ENCODE measurements at places on chromosomes 5 and 9.

- no peak for DNase-seq
Measured at GRCh38 chr9:126435105-126435504, 108.5 kb downstream of the MVB12B start.

GRCh38 chr5:65704621-65705239, 17.2 kb downstream of the SGTB start:
- DNase-seq, result no peak

GRCh38 chr5:133728475-133728874, 116.1 kb upstream of the FSTL4 start:
- DNase-seq, result no peak

- no peak for DNase-seq
Measured at GRCh38 chr9:104074876-104075275, 19.2 kb upstream of the SMC2 start.

GRCh38 chr5:104266161-104266560, 703.6 kb upstream of the NUDT12 start:
- DNase-seq, result no peak

DNA sequence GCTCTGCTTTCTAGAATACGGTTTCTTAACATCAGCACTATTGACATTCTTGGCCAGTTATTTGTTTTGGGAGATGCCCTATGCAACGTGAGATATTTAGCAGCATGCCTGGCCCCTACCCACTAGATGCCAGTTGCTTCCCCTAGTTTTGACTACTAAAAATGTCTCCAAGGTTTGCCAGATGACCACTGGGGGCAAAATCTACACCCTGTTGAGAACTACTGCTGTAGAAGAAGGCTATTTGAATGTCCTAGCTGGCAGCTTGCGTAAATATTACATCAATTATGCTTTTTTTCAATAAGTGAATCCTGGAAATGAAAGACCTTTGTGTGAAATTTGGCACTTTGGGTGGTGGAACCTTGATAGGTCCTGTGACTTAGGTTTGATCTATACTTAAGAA, 5.0 kb downstream of the NCBP1 start:
- no peak for DNase-seq

DNA sequence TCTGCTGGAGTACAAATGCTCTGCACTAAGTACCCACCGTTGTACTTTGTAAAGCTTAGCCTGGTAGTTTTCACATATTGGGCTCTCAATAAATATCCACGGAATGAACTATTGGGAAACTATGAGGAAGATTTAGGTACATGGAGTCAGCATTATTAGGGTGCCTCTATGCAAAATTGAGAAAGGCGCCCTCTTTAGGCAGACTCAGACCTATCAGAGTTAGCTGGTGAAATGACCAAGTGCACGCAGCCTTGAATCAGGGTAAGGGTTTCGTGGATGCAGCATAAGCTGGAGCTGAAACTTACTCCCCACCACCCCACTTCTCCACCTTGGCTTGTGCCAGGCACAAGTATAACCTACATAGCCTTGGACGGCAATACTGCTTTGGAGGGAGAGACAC, 1178.8 kb upstream of the DMAC1 start:
- no peak for DNase-seq

GRCh38 chr5:112915831-112916230, 6.2 kb downstream of the REEP5 start:
- DNase-seq, result no peak

DNA sequence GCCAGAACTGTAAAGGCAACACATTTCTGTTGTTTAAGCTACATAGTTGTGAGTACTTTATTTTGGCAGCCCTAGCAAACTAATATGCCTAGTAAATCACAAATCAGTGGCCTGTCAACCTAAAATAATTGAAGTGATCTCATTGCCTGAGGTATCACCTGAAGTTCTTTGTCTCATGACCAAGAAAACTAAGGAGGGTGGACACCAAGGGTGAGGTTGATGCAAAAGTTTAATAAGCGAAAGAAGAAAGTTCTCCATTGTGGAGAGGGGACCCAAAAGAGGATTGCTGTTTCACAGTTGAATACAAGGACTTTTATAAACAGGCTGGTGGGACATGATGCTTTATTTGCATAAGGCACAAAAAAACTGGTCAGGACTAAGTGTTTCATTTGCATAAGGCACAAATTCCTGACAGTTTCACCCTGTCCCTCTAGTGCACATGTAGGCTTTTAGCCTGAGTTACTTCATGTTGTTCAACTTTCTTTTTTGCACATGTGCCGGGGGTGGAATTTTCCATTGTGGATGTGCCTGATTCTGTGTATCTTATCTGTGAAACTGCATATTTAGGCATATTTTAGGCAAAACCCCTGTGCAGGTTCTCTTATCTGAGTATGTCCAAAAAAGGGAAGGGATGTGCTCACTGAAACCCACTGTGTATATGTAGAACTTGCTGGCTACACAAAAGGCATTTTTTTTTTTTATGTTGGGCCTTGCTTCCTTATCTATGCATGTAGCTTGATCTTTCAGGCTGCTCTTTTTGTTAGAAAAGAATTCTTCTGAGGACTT, 108.6 kb upstream of the RAI14 start:
- no peak for DNase-seq

GRCh38 chr5:80615266-80615914, 39.1 kb upstream of the MSH3 start:
- DNase-seq, result no peak

- DNase-seq, result no peak
Measured at GRCh38 chr5:133261993-133262392, 210.2 kb downstream of the HSPA4 start.

- DNase-seq, result peak; percentile 33
Measured at GRCh38 chr5:147188200-147189108, 46.4 kb upstream of the STK32A start.

GRCh38 chr5:3417376-3417943, 178.2 kb upstream of the IRX1 start:
- DNase-seq, result no peak

DNA sequence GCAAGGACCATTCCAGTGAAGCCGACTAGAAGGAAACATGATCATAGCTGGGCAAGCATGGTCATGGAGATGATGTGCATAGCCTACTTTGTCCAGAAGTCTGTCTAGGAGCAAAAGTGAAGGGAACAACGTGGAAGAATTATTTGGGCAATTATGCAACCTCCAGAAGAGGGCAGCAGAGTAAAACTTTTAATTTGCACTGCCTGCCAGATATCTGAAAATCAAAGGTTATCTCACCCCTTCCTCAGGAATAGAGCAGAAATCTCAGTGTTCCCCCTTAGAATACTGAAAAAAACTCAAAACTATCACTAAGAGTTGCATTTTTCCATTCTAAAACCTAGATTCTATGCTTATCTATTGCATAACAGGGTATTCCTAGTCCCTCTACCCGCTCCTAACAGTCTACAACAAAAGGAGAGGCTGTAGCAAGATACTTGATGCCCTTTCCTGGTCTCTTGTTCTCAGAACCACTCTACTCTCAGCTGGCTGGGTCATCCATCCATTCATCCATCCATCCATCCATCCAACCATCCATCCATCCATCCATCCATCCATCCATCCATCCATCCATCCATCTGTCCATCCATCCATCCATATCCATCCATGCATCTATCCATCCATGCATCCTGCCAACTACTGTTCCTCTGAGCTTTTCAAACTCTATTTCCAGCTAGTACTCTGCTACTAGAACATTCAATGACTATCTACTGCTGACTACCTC, 8.4 kb upstream of the SETD9 start:
- DNase-seq, result no peak

DNA sequence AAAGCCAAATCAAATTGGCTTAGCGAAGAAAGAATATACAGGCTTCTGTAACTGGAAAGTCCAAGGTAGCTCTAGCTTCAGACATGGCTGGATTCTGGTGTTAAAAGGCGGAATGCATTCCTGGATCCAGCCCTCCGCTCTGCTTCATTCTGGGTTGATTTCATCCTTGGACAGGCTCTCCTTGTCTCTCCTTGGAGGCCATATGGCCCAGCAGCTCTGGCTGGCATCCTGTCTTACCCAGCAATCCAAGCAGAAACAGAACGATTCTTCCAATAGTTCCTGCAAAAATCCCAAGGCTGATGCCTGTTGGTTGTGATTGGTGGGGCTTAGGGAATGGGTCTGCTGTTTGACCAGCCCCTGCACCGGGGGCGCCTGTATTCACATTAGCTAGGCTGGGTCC, 37.0 kb upstream of the SAP30L start:
- no peak for DNase-seq

- no peak for DNase-seq
Measured at GRCh38 chr5:139848508-139849100, 53.0 kb downstream of the PSD2 start.

DNA sequence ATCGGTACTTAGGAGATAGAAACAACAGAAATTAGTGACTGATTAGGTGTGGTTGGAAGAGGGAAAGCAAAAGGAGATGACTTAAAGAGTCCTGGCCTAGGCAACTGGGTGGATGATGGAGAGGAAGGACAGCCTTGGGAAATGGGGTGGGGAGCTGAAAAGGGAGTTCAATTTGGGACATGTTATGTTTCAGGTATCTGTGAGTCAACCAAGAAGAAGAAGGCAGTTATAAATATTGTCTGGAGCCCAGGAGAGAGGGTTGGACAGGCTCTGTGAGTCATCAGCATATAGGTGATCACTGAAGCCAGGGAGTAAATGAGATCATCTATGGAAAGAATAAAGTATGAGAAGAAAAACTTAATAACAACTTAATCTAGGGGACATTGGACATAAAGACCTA, 357.7 kb downstream of the NPR3 start:
- no peak for DNase-seq

DNA sequence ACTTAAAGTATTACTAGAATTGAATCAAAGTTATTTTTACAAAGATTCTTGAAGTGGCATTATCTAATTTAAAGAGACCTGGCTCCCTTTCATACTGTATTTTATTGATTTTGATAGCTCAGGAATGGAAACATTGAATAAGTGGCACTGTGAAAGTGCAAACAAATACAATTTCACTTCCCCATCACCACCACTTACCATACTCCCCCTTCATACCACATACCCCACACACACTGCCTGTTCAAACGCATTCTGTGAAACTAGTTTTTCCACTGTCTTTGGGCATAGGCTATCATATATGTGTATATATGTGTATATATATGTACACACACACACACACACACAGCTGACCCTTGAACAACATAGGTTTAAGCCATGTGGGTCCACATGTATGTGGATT, 62.1 kb upstream of the ATG10 start:
- no peak for DNase-seq

DNA sequence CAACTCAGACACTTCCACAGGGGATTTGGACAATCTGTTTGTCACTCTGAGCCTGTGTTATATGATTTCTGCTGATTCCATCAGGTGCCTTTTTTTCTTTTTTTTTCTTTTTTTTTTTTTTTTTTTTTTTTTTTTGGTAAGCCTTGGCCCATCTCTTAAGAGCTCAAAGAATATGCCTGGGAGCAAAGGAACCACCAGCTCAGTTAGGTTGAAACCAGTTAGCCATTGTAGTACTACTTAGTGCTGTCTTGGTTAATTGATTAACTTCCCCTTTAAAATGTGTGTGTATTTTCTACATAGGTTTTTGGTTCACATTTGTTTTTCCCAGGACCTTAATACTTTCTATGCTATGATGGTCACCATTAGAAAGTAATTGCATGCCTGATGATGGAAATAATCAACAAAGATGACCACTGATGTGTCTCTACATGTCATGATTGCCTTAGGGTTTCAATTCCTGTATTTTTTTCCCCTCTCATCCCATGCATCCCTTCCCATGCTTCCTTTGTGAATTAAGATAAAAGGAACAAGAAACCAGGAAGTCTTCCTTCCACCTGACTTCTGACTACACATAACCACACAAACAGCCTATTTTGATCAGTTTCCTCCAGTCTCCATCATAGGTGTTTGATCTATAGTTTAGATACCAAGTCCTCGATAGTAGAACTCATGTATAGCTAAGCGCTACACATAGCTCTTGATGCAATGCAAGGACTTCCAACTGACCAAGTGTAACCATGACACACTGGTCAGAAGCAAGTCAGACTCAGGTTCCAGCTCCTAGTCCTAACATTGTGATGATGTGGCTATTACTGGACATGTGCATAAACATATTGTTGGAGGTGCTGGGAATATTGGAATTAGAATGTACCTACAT, 306.1 kb downstream of the EFNA5 start:
- DNase-seq, result no peak

DNA sequence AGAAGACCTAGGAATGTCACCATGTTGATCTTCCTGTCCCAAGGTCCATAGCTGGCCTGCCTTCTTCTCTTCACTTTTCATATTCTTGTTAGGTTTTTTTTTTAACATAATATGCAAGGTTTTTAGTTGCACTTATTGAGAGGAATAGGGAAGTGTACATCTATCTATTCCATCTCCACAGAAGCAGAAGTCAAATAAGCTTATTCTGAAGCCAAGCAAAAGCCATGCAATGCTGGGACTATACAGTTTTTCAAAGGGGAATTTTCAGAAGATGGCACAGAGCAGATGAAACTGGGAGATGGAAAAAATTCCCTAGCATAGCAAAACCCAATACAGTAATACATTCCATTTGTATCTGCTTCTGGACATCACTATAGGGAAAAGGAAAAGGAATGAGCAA, 447.6 kb downstream of the GADD45G start:
- DNase-seq, result no peak

GRCh38 chr5:73497497-73498056, 665 bp upstream of the BTF3 start:
- no peak for DNase-seq

GRCh38 chr9:7258688-7259396, 501.1 kb downstream of the KDM4C start:
- no peak for DNase-seq

DNA sequence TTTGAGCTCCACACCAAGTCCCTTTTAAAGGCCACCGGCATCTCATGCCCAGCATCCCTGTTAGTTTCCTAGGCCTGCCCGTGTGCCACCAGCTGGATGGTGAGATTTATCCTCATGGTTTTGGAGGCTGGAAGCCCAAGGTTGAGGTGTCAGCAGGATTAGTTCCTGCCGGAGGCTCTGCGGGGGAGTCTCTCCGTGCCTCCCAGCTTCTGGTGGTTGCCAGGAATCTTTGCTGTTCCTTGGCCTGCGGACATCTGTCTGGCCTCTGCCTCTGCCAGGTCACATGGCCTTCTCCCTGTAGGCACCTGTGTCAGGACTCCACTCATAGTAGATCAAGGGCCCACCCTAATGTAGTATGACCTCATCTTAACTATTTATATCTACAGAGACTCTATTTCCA, 45.4 kb downstream of the JADE2 start:
- no peak for DNase-seq

DNA sequence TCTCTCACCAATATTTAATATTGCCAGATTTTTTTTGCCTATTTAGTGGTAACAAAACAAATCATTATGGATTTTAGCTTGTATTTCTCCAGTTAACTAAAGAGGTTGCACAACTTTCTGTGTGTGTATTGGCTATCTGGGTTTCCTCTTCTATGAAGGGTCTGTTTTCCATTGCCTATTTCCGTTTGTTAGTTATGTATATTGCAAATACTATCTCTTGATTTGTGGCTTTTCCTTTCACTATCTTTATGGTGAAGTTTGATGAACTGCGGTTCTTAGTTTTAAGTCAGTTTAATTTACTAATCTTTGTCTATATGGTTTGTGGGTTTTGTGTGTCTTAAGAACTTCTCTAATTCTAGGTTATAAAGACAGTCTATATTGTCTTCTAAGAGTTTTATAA, 136.3 kb downstream of the CEP120 start:
- DNase-seq, result no peak

- no peak for DNase-seq
Measured at GRCh38 chr5:58797021-58797420, 214.1 kb downstream of the RAB3C start.

All from NCI-H1048 (cell line).